NCI-H187 (cell line): ENCODE measurements at places on chromosomes 16 and 17.

DNA sequence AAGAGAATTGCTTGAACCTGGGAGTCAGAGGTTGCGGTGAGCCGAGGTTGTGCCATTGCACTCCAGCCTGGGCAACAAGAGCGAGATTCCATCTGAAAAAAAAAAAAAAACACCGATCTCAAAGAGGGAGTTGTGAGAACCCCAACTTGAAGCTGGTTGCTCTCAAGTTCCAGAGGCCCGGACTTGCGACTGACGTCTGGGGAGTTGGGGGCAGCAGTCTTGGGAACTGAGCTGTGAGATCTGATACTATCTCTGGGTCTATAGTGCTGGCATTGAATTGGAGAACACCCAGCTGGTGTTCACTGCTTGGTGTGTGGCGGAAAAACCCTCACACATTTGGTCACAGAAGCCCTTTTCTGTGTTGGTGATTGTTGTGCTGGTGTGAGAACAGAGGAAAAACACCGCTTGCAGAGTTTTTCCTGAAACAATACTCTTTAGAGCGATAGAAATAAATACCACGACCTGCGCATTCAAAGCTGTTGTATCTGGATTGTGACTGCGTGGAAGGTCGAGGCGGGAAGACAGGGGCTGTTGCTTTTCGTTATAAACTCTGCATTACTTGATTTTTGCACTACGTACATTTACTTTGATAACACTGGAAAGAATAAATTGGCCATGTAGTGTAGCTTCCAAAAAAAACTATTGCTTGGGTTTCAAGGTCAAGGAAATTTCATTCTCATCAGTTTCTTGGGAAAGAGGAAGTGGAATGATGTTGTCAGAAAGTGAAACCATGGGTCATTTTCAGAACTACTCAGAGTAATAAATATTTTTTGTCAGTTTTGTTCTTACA lies 8.8 kb downstream of the SCIMP start:
- no peak for DNase-seq

DNA sequence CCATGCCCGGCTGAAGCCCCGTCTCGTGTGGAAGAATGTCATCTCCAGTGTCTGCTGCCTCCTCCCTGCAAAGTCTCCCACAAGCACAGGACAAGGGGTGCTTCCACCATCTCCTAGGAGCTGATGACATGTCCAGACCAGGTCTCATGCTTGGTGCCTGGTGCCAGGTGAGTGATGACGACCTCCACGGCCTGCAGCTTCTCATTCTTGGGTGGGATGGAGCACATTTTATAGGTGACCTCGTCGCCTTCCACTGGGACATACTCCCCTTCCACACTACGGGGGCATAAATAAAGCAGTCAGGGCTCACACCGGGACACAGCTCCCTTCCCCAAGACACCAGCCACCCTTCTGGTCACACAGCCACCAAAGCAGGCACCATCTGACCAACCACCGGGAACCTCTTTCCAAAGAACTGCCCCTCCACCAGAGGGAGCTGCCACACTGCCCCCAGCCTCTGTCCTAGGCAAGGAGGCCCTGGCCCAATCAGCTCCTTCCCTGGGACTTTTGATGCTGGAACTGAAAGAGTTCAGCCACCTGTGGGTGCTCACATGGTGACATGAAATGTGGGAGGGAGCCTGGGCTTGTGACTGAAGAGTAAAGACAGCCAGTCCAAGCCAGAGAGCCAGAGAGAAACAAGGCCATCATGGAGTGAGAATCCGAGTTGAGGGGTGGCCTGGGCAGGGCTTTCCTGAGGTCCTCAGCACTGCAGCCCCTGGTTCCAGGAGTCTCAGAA lies 13.6 kb downstream of the CARHSP1 start:
- DNase-seq, result no peak

- no peak for DNase-seq
Measured at GRCh38 chr17:20307326-20307910, 159.9 kb downstream of the LGALS9B start.

DNA sequence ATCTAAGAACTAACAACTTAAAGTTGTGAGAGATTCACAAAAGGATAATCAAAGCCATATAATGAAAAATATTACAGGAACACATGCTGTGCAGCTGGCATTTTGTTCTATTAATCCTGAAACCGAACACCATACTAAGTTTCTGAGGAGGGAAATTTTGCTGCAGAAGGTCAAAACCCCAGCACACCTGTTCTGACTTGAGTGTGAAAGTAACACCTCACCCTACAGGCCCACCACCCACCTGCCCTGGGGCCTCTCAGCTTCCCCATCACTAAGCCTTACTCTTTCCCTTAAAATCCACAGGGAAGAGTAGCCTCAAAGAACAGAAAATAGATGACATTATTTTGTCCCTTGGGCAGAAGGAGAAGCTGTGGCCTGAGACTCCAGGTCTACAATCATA lies 44.8 kb downstream of the STAT5A start:
- no peak for DNase-seq

- no peak for DNase-seq
Measured at GRCh38 chr17:76630151-76630550, 13.4 kb downstream of the ST6GALNAC1 start.

- no peak for DNase-seq
Measured at GRCh38 chr17:37787055-37787757, 42.3 kb upstream of the HNF1B start.

- DNase-seq, result no peak
Measured at GRCh38 chr16:71919035-71919434, 23.7 kb downstream of the IST1 start.

- no peak for DNase-seq
Measured at GRCh38 chr16:68396481-68396880, 51.8 kb downstream of the SMPD3 start.

DNA sequence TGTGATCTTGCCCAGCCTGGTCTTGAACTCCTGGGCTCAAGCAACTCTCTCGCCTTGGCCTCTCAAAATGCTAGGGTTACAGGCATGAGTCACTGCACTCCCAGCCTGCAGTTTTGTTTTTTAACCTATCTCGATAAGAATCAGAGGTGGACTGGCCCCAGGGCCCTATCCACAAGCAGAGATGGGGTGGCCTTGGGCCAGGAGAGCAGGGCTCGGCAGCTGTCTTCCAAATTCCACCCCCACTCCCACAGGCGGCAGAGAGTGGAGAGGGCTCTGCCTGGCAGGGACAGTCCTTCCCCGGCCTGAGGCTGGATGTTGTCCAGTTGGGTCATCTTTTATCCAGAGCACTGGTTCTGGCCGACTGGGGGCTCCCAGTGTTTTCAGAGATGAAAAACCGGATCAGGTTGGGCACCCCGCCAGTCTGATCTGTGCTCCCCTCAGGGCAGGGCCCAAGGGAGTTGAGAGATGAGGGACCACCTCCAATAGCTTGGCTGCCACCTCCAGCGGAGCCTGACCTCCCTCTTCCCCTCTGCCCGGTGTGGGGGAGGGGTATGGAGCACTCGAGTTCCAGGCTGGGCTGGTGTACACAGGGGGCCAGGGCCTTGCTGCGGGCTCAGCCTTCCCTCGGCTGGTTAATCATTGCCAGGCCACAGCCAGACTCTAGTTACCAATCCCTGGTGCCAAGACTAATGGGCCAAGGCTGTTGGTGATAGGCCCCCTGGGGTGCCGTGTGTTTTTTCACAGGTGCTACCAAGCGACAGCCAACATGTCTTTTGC lies 30.3 kb upstream of the MYO15B start:
- DNase-seq, result no peak

DNA sequence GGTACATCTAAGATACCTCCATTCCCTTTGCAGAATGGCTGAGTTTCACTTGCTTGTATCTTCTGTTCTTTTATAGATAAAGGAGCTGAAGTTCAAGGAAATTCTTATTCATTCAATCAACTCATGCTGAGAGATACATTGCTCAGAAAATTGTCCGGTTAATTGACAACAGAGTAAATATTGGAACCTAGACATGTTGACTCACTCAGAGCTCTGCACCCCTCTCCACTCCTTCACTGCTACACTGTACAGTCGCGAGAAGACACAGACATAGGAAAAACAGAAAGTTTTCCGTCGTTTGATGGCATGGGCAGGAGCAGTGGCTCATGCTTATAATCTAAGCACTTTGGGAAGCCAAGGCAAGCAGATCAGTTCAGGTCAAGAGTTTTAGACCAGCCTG lies 690.5 kb upstream of the SOX9 start:
- no peak for DNase-seq

DNA sequence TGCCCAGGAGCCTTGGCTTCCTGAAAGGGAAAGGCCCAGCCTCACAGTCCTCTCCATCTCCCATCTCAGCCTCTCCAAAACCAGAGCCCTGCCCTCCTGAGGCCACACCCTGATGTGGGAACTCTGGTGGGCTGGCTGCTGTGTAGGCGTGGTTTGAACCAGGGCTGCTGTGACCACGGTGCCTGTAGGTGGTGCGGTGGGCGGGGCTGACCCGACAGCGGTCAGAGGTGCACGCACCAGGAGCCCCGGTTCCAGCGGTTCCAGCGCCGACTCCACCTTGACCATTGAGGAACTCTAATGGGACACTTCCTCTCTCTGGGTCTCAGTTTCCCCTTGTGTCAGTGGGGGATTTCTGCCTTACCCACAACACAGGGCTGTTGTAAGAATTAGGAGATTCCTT lies 2.4 kb downstream of the RAP1GAP2 start:
- no peak for DNase-seq
